ENCODE measurements at places on chromosomes 3 and 15.

DNA sequence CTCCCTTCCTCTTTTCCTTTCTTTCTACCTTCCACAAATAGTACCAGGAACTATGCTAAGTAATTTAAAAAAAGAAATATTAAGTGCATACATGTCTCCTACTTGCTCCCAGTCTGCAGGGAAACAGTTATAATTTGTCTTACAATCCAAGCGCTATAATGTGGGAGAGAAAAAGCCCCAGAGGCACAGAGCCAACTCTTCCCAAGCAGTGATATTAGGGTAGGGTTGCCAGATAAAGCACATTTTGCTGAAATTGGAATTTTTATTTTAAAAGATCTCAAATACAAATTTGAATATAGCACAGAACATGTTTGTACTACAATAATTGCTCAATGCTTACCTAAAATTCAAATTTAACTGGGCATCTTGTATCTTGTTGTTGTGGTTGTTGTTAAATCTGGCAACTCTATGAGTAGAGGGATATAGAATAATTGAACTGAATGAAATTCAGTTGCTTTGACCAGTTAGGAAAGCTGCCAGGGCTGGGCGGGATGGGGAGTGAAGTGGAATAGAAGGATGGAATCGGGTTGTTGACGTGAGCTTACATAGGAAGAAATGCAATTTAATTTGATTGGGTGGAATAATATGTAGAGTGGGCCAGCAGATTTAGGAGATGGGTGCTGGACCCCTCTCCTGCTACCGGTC, 52.6 kb upstream of the USP3 start:
- no peak for DNase-seq

GRCh38 chr15:23801881-23802280, 114.8 kb upstream of the NDN start:
- DNase-seq, result no peak

- DNase-seq, result peak; percentile 47
Observed at GRCh38 chr3:142808103-142808917, 80.6 kb downstream of the PCOLCE2 start.

DNA sequence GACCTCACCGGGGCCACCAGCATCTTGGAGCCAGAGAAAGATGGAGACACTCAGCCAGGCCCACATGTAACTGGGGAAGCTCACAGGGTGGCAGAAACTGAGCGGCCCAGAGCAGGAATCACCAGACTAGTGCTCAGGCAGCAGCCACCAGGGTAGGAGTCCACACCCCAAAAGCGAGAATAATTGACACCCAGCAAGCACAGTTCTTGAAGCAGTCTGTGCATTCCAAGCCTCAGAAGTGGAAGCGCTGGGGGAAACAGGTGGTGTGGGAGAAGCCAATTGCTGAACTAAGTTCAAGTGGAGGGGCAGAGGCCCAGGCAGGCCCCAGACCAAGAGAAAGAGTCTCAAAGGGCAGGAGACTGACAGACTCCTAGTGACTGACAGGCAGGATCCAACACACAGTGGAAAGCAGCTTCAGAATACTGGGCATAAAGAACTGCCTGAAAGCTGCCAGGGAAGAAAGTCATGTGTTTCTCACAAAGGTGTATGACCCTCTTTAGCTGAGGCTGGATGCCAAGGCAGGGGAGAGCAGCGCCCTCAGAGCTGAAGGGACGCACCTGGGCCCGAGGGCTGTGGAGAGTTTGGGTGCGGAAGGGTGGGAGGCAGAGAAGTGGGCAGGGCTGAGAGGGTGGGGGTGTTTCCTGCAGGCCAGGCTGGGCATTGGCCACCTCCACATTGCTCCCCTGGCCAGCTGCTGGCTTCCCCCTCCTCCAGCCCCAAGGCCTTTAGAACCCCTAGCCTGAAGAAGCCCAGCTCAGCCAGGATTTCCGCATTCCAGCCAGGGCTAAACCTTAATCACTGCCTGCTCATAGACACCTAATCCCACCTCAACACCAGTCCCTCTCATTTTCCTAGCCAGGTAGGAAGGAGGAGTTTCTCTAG, 7.7 kb downstream of the NT5DC2 start:
- no peak for DNase-seq

GRCh38 chr3:126936853-126937425, 46.0 kb upstream of the PLXNA1 start:
- no peak for DNase-seq

DNA sequence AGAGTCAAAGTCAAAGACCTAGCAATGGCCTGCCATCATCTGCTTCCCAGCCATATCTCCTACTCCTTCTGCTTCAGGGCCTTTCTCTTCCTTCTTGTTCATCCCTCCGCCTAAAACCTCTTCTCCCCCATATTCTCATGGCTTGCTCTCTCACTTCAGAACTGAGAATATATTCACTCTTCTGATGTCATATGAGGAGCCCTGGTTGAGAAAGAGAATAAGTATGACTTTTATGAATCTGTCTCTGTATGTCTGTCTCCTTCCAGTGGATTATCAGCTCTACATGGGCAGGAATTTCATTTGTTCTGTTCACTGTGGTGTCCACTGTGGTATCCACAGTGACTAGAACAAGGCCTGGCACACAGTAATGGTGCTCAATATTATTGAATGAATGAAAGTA, 11.8 kb downstream of the ZNF592 start:
- DNase-seq, result no peak

- DNase-seq, result no peak
Observed at GRCh38 chr3:196547067-196547466, 21.3 kb downstream of the WDR53 start.

DNA sequence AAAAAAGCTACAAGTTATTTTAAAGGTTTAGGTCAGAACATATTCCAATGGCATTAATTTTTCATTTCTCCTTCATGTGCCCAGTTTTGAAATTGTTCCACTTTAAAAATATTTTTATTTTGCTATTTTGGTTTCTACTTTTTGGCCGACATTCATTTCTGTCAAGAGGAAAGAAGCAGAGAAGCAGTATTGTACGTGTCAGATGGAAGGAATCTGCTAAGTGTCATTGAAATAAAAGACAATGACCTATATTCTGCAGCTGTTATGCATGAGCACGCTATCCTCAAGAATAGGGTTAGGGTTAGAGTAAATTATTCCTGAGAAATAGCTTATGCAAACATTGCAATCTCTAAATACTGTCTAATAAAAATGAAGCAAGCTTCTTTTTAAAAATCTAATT, 941.7 kb downstream of the TUSC7 start:
- no peak for DNase-seq

DNA sequence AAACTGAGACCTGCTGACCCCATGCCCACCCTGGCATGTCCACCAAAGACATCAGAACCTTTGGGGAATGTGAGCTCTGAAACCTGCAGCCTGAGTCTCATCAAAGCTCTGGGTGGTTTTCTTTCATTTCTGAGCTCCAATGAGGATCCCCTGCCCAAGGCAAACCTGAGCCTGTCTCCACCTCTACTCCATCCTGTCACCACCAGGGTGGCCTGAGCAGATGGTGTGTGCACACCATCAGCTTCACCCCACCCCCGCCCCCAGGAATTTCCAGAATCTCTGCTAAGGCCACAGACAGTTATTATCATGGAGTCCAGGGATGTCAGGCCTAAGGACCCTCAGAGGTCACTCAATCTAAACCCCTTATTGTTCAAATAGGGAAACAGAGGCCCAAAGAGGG, 1.3 kb downstream of the XIRP1 start:
- no peak for DNase-seq

- no peak for DNase-seq
Observed at GRCh38 chr15:52172869-52173268, 18.3 kb downstream of the GNB5 start.

DNA sequence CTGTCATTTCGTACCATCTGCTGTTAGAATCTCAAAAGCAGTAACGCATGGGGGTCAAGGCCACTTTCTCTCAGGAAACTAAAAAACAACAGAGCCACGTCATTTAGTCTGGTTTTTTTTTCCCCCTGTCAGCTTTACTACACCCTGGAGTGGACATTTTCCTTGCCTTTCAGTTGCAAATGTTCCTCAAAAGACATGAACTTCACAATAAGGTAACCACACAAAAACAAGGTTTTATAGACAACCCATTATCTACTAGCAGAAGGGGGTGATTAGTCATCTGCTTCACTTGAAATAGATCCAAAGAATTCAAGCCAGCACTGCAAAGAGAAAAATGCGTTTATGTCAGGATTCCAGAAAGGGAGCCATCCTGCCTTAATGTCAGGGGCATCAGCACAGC, 171.8 kb upstream of the CDIN1 start:
- DNase-seq, result no peak

Data from stimulated activated CD4-positive, alpha-beta T cell treated with anti-CD3 and anti-CD28 coated beads, Interleukin-1b, Interleukin-23, amount 100 ng/mL, for 48 hours (primary cell).